Esophagus mucosa (tissue), 1 donor: ENCODE measurements at places on chromosomes 7 and 10.

GRCh38 chr7:27198138-27198841, 1.6 kb downstream of the HOXA13 start:
- no peak for ATAC-seq

DNA sequence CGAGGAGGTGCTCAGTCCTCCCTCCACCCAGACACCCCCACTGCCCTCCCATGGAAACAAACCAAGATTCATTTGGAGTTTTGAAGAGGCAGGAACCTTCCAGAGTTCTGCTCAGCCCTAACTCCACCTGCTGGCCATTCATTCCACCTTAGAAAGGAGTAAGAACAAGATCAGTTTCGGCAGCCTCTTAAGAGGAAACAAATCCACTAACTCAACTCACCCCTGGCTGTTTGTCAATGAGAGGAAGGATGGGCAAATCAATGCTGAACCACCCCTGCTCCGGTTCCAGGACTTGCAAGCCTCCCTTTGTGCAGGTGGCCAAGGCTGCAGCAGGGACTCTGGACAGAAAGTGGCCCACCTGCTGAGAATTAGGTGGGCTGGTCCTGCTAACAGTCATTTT, 26.2 kb downstream of the CCDC3 start:
- ATAC-seq = peak; percentile 55

DNA sequence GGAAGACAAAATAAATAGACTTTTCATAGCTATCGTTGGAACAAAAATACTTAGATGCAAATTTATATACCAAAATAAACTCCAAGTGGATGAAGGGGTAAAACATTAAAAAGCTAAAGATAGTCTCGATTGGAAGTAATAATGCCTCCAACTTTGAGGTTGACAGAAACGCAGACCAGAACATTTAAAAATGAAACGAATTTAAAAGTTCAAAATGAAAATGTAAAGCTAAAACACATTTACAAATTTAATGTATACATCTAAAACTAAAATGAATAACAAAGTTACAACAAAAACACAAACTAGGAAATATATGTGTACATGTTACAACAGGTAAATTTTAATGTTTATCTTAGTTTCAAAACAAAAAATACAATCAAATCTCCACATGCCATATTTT, 107.5 kb upstream of the AKR1E2 start:
- ATAC-seq = no peak

GRCh38 chr10:109978481-109978880, 29.3 kb upstream of the ADD3 start:
- peak; percentile 52 for ATAC-seq

GRCh38 chr7:3235322-3235721, 65.7 kb upstream of the SDK1 start:
- ATAC-seq = no peak
